HEK293T (cell line): ENCODE measurements at places on chromosomes 3 and 15.

DNA sequence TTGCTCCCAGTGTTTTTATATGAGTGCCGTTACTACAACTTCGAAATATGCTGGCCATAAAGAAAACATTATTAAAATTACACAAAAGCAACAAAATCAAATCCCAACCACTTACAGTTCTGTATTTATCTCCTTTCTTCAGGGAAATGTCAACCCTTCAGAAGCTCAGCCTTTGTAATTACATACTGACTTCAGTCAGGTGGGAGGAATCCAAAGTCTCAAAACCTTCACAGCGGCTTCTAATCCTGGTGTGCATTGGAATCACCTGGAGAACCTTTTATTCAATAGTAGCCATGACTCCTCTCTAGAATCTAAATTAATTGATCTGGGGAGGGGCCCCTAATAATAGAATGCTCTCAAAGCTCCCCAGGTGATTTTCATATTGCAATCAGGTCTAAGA lies 463.7 kb upstream of the ARHGEF26 start:
- DNase-seq = no peak

- no peak for DNase-seq
These were observed 279.8 kb upstream of the SEMA6D start for GRCh38 chr15:47437491-47437890.

GRCh38 chr3:31137718-31138465 lies 243.4 kb upstream of the GADL1 start:
- DNase-seq = no peak

- no peak for DNase-seq
These were observed 7.5 kb upstream of the IGSF11 start for GRCh38 chr3:119042162-119042561.

GRCh38 chr3:184937611-184938010 lies 125.6 kb downstream of the VPS8 start:
- no peak for DNase-seq

DNA sequence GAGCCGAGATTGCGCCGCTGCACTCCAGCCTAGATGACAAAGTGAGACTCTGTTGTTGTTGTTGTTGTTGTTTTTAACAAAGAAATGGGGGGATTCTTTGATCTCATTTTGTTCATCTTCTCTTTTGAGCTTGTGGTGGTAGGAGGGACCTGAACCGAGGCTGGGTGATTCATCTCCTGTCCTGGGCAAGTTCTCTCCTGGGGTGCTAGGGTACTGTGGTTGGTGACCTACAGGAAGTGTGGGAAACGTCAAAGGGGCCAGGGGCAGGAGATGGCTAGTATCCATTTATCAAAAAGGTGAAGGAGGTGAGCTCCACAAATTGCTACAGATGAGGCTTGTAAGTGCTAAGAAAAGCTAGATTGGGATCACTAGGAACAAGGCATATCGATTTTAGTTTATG lies 14.3 kb downstream of the PPCDC start:
- no peak for DNase-seq

DNA sequence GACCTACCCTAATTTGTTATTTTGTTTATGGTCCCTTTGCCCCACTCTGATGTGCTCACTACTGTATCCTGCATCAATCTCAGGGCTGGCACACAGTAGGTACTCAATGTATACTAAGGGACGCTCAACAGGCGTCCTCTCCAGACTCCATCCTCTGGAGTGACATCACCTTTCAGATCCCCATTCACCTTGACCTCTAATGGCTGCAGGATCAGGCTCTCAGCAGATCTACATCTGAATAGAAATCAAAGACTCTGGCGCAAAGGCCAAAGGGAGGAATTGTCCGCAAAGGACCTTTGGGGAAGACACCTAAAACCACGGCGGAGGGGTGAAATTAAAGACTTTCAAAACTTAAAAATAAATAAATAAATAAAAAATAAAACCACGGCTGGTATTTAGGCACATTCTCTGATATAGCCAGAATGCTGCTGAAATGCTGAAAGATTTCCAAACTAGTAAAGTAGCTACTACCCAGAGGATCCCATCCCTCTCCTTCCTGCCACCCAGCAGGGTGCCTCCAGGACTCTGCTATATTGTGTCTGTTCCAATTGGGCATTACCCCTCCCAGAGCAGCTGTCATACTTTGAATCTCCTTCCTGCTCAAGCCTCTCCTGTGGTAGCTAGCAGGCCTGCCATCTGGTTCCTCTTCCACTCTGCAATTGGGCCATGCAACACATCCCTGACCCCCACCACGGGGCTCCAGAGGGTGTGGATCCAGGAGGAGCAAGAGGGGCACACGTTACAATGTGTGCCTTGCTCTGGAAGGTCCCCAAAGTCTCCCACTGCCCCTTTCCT lies 6.1 kb downstream of the SHF start:
- DNase-seq = no peak

GRCh38 chr3:158492685-158493084 lies 78.3 kb upstream of the MLF1 start:
- DNase-seq = peak; percentile 13
